Adrenal gland (tissue), 19 donors: ENCODE measurements at places on chromosomes 4 and X.

DNA sequence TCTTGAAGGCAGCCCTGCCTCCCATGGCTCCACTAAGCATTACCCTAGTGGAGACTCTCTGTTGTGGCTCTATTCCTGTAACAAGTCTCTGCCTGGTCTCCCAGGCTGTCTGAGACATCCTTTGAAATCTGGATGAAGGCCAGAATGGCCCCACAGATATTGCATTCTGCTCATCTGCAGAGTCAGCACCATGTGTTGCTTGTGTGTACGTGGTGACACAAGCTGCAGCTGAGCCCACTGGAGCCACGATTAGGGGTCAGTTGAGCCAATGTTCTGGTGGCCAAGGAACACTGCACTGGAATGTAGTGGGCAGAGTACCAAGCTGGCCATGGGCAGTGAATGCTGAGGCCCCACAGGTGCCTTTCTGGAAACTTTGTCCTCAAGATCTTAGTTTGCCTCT, 29.2 kb downstream of the GRID2 start:
- DNase-seq: no peak

GRCh38 chr4:15142201-15142600, 139.9 kb downstream of the CPEB2 start:
- no peak for DNase-seq

- no peak for DNase-seq
Measured at GRCh38 chrX:6667048-6667768, 132.3 kb upstream of the VCX3A start.

DNA sequence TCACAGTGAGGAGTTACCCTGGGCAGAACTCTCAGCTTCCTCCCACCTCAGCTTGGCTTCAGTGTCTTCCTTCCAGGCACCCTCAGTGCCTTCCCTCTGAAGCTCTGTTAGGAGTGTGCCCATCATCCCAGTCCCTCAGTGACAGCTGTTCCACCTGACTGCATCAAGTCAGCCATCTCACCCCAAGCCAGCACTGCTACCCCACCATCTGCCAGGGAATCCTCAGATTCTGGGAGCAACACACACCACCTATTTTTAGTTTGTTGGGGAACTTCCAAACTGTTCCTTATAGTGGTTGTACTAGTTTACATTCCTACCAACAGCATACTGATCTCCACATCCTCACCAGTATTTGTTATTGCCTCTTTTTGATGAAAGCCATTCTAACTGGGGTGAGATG, 182.9 kb downstream of the RELL1 start:
- DNase-seq: no peak

DNA sequence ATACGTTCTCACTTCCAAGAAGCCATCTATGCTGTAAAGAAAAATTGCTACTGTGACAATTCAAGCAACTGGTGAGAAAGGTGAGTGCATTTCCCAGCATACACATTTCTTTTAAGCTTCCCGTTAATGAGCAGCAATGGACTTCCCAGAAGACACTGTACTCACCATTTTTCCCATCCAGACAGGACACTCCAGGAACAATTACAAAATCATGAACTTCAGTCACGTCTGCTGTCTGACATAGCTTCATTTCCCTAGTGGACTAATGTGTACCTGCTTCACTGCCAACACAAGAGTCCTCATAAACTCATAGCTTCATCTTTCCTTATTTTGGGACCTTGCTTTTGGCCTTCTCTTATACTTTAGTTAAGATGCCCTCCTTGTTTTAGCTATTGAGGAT, 156.9 kb downstream of the ENOX2 start:
- DNase-seq: no peak

DNA sequence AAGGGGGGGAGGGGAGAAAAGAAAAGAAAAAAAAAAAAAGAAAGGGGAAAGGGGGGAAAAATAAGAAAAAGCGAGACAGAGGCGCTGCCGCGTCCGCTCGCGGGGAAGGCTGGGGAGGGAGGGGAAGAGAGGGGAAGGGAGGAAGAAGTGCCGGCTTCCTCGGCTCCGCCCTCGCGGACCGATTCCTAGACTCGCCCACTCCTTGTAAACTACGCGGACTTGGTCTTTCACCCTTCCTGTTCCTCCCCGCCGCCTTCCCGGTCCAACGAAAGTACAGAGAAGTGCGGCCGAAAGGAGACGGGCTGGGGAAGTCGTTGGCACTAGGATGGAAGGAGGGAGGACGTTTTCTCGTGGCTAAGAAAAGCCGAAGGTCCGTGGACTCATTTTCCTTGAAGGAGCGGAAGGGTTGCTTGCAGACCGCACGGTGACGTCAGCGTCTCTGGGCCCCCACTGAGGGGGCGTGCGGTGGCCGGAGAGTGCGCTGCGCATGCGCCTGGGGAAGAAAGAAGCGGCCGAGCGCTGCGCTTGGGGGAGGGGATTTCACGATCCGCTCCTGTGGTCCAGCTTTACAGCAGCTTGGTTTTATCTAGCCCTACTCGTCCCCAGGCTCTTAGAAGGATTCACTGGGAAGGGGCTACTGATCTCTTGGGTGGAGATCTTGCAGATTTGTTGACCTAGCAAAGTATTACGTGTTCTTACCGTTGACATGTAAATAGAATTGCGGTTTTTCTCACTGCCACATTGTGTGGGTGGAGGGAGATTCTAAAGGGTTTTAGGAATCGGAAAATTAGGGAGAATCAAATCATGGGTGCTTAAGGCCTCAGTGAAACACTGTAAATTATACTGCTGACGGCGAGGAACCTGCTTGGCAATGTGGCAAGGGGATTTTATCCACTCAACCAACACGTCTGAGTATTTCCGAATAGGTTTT, at the start of gene CCNI:
TSS of gene CCNI (minus strand) at position 121 of the 931 bp plus-strand sequence. CDS start 9,627 bp downstream, outside the sequence.
- peak; percentile 96 for DNase-seq
